ENCODE measurements at places on chromosomes 2 and 18.

DNA sequence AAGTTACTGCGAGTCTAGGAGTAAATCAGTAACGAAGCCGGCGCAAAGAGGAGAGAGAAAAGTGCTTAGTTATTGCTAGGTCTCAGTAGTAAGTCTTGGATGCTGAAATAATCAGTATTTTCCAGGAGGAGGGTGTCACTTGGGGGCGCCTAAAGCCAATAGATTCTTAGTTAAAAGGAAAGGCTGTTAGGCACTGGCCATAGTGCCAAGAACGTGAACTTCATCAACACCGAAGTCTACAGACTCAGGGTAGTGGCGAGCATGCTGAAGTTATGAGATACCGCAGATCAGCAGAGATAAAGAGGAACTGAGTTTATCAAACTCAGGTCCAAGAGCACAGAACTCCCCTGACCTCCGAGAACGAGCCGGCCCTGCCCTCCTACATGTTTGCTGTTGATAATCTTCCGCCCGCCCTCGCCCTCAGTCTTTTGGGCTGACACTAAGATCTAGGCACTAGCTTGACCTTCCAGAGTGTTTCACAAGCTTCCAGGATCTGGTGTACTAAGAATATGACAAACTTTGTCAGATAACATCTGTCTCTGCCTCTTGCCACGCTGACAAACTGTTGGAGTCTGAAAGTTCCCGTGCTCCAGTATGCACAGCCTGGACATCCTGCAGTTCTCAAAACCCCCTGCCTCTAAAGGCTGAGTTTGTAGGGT, 49.2 kb downstream of the CYB5A start:
- no peak for DNase-seq

- no peak for DNase-seq
These were observed 107.7 kb downstream of the NFATC1 start for GRCh38 chr18:79503406-79503805.

- no peak for DNase-seq
These were observed 95.4 kb downstream of the DOCK10 start for GRCh38 chr2:224946895-224947294.

- no peak for DNase-seq
These were observed 72.9 kb downstream of the MAP3K20 start for GRCh38 chr2:173148520-173148919.

- DNase-seq: no peak
These were observed 240.7 kb upstream of the DPP10 start for GRCh38 chr2:114201781-114202180.

DNA sequence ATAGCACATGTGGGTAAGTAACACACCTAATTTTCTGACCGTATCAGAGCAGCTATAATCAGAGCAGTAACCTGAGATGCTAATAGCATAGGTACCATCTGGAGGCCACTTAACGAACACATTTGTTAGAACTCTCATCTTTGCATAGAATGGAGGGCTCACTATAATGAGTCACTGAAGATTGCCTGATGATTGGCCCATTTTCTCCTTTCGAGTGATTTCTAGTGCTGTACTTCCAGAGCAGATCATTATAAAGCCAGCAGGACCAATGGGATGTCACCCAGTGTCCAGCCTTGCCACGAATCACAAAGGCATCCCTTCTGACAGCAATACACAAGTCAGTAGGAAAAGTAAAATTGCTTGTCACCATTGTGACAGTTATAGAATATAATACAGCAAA, 81.7 kb upstream of the REV1 start:
- DNase-seq: no peak

DNA sequence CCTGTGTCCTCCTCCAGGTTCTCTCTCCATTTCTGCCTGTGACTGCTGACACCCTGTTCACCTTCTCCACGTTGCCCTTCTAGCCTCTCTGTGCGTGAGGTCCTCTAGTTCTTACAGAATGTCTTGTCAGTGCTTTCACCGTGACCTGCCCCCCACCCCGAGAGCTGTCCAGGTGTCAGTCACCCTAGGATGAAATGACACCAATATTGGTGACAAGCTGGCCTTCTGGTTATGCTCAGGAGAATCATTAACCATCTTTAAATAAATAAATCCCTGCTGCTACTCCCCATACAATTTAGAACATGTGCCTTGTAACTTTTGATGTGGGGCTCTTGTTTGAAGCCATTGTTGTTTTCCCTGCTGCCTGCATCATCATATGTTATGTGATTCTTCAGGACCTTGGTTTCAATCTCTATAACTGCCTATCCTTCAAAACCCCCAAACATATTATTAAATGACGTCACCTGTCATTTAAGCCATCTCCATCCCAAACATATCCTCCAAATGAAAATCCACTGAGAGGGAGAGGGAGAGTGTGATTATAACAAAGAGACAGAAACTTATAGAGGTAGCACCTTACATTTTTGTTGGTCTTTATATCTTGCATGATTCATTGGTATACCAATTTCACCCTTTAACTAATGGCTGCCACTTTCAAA, 496.3 kb downstream of the PARD3B start:
- DNase-seq: no peak

- no peak for DNase-seq
These were observed 3.7 kb upstream of the ALPK2 start for GRCh38 chr18:58632552-58632951.

- DNase-seq: no peak
These were observed 157.9 kb upstream of the UNC80 start for GRCh38 chr2:209613649-209614305.

DNA sequence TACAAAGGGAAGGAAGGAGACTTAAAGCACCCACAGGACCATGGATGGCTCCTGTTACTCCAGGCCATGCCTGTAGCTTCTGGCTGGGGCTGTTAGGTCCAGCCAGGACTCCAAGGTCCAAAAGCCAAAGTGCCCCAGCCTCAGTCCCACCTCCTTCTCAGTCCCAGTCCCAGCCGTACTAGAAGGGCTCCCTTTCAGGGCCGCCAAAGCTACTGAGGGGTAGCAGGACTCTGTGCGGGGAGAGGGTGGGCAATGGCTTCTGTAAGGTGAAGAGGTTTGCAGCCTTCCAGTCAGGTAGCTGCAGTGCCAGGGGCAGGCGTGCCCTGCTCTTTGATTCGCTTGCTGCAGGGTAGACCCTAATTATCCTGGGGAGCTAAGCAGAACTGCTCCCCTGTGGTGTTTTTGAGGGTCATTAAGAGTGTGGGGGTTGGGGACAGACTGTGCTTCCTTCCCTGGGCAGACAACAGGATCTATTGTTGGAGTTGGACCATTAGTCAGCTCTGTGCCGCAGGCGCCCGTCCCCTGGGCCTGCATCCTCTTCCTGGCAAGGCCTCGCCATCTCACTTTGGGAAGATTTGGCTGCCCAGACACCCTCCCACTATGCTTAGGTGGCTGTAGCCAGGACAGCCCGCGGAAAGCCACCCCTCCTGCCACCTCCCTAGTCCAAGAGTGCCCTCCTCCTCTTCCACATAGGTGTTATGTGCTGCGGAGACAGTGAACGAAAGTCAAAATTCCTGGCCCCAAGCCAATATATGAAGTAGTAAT, 118.8 kb downstream of the ZBTB7C start:
- DNase-seq: no peak

- DNase-seq: no peak
These were observed 630.8 kb upstream of the PIK3C3 start for GRCh38 chr18:41324020-41324791.

DNA sequence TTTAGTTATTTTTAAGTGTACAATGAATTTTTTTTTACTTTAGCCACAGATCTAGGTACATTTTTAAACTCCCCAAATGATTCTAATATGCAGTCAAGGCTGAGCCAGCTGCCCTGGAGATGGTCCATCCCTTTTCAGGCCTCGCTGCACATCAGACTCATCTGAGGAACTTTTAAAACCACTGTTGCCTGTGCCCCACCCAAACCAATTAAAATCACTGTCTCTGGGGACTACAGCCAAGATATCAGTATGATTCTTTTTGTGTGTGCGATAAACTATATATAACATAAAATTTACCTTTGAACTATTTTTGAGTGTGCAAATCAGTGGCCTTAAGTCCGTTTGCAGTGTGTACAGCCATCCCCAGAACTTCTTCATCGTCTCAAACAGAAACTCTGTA, 9.1 kb upstream of the MALT1 start:
- DNase-seq: no peak

DNA sequence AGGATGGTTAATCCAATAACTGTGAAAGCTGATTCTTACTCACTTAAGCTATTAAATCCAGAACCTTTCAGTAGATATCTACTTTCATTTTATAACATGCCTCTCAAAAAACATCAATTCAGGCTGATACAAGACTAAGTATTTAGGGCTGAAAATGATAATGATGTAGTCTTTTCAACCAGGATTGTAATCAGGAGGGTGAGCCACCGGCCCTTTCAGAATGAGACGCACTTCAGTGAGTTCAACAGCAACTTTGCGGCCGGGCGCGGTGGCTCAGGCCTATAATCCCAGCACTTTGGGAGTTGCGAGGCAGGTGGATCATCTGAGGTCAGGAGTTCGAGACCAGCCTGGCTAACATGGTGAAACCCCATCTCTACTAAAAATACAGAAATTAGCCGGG, 30.4 kb downstream of the RBMS1 start:
- no peak for DNase-seq

GRCh38 chr2:64937687-64938491, 51.3 kb upstream of the SLC1A4 start:
- no peak for DNase-seq

- DNase-seq: no peak
These were observed 74.3 kb upstream of the ADAM23 start for GRCh38 chr2:206368933-206369569.

DNA sequence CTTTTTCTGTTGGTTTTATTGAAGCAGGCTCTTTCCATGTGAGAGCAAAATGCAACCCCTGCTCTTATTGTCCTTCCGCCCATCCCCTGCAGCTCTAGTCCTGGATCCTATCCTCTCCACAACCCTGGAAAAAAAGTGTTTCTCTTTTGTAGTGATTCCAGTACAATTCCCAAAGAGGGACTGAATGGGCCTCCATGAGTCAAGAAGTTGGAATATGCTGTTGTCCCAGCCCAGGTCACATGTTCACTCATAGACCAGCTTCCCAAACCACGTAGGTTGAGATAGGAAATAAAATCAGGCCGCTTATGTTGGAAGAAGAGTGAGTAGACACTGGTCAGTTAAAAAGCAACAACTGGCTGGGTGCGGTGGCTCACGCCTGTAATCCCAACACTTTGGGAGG, 39.4 kb downstream of the CPO start:
- no peak for DNase-seq

DNA sequence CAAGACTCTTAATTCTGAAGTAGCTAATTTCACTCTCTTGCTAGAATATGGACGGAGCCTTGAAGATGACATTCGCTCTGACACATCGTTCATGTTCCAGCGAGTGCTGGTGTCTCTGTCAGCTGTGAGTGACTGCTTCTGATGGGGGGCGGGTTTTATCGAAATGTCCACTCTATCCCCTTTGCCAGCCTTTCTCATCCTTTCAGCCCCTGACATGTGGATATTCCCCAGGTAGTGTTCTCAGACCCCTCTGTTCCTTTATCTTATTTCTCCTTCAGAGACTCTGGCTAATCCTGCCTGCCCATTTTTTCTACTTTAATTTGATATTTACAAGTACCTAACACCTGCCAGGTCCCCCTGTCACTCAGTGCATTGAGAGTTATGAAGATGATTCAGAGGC, 18.9 kb upstream of the GMCL1 start:
- DNase-seq: no peak

GRCh38 chr2:74291886-74292621, 51.2 kb downstream of the SLC4A5 start:
- DNase-seq: no peak

GRCh38 chr18:66564236-66564635, 39.7 kb downstream of the CDH19 start:
- no peak for DNase-seq

- DNase-seq: no peak
These were observed 25.3 kb downstream of the FZD5 start for GRCh38 chr2:207744451-207744850.

- DNase-seq: no peak
These were observed 11.9 kb downstream of the NYAP2 start for GRCh38 chr2:225411452-225411851.

DNA sequence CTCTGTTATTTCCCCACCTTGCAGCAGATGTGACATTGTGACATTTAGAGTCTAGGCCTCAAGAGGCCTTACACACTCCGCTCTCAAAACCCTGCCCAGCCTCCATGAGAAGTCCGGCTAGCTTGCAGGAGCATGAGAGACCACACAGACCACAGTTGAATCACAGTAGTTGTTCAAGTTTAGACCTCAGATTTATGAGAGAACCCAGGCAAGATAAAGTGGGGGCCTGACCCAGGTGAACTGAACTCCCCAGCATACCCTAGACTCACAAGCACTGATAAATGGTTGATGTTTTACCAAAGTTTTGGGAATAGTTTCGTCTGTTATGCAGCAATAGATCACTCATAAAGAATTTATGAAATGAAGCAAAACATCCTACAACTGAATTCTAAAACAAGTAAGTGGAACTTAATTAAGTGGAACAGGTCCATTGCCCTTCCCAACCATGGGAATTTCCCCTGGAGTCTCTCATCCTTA, 4.7 kb upstream of the STAT1 start:
- DNase-seq: no peak

GRCh38 chr2:102091121-102091520, 51.4 kb upstream of the IL1R1 start:
- no peak for DNase-seq

- no peak for DNase-seq
These were observed 201.4 kb downstream of the SOCS6 start for GRCh38 chr18:70489986-70490933.

GRCh38 chr2:28678944-28679343, 72.7 kb upstream of the PPP1CB start:
- no peak for DNase-seq

GRCh38 chr2:46939626-46940359, 24.2 kb upstream of the MCFD2 start:
- no peak for DNase-seq

DNA sequence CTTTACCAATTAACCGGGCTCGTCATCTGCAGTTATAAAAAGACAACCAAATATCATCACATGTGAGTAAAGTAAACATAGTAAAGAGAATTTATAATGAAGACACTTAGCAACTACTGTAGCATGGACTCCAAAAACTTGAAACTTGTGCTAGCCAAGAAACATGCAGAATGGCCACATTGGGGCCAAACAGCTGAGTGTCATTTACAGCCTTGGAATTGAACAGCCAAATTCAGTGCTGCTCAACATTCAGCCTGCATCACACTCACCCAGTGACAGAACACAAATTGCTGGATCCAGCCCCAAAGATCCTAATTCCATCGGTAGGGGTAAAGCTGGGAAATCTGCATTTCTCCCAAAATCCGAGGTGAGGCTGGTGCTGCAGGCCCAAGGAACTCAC, 224.8 kb upstream of the GYPC start:
- DNase-seq: no peak

DNA sequence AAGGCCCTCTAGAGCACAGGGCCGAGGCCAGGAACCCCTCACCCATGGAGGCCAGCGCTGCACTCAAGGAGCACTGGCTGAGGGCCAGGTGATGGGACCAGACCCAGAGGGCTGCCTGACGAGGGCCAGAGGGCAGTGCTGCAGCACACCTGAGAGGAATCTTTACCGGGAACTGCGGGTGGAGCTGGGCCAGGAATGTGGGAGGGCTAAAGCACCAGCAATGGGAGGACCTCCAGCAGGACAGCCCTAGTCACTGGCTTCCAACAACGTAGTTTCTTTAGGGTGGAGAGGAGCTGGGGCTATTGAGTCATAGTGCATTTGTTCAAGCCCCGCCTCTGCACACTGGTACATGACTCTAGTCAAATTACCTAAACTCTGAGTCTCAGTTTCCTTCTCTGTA, 143.4 kb downstream of the TMEM17 start:
- no peak for DNase-seq
